ENCODE measurements at places on chromosomes 3 and 15.
A peak's percentile ranks its signal among the peaks of the same experiment; 100 is the strongest.

GRCh38 chr15:81256916-81257315 is 60.2 kb downstream of the IL16 start:
- peak; percentile 80 for DNase-seq

DNA sequence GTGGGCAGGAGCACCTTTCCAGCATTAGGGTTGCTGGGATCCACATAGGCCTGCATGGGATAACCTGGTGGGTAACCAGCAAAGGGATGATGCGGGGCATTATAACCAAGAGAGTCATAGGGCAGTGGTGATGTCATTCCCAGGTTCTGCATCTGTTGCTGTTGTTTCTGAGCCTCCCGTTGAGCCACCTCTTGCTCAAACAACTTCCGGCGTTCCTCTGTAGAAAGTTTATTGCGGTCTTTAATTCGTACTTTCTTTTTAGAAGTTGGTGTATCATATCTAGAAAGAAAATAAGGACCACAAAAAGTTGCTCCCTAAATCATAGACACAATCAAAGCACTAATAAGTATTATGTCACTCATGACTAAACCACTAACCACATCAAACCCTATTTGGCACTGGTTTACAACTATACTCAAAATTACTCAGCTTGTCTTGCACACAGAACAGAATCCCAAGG is 77.8 kb downstream of the NBEAL2 start:
- DNase-seq: no peak

DNA sequence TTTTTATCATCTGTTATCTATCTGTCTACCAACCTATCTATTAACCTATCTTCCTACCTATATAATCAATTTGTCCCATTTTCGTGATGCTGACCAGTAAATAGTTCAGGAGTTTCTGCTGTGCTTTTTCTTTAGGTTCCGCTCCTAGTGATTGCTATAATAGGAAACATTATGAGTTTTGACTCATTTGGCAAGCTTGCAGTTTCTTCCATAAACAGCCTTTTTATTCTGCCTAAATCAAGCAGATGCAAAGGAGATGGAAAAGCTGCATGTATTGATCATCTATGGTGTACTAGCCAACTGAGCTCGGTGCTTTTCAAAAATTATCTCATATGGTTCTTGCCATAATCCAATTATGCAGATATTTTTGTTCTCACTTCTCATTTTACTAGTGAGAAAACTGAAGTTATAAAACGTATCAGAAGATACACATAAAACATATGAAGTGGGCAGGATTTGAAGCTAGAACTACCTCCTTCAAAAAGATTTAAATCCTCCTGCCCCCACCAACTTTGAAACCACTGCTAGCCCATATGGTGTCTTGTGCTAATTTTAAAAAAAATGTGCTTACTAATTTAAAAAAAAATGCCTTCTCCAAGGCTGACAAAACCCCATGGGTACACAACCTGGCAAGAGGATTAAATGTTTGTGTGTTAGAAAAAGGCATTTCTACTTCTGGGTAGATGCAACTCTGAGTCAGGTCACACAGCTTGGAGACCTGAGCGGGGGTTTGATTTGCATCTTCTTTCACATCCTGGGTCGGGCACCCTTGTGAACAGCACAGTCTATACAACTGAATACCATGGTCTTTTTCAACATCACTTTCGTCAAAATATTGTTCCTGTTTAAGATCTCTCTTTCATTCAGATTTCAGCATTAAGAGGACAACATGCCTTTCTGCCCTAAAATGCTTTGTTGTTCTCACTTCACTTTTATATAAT is 267.0 kb downstream of the CHL1 start:
- no peak for DNase-seq

DNA sequence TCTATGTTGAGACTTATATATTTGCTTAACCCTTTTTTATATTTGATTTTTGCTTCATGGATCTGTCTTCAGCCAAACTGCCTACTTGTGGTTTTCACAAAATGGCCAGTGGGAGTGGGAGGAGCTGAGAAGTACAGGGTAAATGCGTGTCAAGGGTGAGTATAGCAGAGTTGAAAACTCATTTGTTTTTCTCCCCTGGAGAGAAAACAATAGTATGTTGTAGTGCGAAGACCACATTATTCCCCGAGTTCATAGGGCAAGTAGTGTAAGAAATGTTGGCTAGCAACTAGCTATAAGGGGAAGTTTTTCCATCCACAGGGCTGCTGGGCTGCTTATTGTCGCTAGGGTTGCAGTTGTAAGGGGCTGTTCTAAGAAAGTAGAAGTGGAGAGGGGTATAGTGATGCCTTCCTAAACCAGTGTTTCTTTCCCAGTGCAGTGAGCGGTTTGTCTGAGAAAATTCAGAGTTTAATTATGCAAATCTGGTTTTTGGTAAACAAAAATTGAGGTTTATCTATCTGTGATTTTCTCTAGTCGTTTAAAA is 153.8 kb upstream of the AZI2 start:
- DNase-seq: no peak

DNA sequence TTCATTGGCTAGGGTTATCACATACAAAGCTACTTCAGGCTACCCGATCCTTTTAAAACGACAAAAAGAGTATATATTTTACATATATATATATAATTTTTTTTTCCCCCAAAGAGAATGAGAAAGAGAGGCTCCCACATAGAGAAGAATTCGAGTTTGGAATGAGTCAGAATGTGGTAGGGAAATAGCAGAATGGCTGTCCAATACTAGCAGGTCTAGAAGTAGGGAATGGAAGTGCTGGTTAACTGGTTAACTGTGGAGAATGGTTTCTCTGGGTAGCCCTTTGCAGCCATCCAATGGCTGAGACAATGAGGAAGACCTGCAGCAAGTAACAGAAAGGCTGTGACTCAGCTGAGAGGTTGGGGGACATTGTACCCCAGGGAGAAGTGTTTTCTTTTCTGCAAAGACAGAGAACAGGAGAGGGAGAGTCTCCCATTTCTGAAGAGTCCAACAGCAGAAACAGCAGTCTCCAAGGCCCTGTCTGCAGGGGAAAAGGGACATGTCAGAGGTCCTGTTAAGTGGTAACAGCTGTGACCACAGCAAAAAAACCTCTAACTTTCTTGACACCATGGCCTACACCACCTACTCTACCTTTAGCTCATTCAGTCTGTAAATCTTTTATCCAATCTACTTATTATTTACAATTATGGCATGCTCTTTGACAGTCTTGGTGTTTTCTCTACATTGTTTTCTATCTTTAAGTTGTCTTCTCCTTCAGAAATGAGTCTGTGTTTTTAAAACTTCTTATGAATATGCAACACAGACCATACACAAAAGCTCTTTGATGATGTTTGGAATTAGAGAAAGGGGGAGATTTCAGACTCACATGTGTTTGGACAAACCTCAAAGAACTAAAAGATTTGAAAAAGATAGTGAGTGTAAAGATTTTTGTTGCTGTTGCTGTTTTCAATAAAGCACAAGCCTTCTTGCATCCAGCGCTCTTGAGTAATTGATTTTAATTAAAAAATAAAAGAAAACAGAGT is 116.1 kb upstream of the SLC7A14 start:
- no peak for DNase-seq

DNA sequence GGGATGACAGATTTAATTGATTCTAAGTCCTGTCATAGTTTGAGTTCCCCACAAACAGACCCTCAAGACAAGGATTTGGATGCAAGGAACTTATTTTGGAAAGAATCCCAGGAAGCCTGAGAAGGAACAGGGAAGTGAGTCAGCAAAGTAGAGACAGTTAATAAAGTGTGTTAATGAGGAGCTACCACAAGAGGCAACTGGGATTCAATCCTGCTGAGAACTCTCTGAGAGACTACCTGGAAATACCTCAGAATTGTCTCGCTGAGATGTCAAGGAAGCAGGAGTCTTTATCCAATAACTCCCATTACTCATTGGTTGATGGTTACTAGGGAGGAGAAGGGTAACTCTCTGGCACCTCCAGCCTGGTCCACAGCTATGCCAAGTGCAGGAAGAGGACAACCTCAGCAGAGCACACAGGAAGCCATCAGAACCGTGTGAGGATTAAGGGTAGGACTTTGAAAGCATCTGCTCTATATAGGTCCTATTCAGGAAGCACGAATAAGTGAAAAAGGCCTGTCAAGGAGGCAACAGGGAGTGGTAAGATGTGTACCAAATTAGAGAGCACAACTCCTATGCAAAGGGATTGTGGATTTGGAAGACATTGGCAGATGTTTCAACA is 311.1 kb upstream of the KCNH8 start:
- DNase-seq: no peak

DNA sequence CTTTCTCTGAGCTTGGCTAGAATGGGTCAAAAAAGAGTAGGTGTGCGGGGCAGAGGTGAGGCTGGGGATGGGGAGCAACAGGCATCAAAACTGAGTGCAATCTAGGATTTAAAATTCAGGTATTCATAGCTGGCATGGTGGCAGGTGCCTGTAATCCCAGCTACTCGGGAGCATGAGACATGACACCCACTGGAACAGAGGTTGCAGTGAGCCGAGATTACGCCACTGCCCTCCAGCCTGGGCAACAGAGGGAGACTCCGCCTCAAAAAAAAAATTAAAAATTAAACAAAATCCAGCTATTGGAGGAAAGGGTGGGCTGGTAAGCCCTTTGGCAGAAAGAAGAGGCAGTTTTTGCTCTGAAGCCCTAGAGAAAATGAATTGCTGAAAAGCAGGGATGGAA is 485.8 kb upstream of the PROK2 start:
- DNase-seq: no peak

GRCh38 chr3:121989943-121990342 is 32.1 kb downstream of the ILDR1 start:
- peak; percentile 32 for DNase-seq

- no peak for DNase-seq
Measured at GRCh38 chr3:114420072-114420471, 126.2 kb downstream of the TIGIT start.

- no peak for DNase-seq
Measured at GRCh38 chr3:41216993-41217392, 17.7 kb downstream of the CTNNB1 start.

DNA sequence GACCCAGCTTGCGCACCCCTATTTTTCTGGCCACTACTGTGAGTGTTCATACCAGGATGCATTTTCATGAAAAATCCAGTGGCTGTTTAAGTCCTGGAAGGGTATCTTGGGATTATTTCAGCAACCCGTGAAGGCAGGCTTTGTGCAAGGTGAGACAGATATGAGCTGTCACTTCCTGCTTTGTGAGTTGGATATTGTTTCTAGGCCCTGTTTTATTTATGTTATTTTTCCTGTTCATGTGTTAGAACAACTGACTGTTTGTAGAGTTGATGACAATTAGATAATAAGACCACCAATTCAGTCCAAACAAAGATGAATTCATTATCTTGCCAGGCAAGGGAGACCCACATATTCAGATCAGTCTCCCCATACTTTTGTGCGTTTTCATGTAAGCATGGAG is 42.5 kb downstream of the ZBTB38 start:
- DNase-seq: no peak

GRCh38 chr3:38029400-38030125 is at the start of gene PLCD1:
PLCD1 (minus strand) TSS chr3:38029642; CDS start chr3:38029539, 103 bp downstream.
- DNase-seq: peak; percentile 65

GRCh38 chr3:138412821-138413551 is 21.4 kb upstream of the ESYT3 start:
- DNase-seq: peak; percentile 28

DNA sequence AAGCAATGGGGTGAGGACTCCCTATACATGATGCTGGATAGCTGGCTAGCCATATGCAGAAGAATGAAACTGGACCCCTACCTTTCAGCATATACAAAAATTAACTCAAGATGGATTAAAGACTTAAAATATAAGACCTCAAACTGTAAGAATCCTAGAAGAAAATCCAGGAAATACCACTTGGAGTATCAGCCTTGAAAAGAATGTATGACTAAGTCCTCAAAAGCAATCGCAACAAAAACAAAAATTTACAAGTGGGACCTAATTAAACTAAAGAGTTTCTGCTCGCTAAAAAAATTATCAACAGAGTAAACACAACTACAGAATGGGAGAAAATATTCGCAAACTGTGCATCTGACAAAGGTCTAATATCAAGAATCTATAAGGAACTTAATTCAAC is 94.3 kb downstream of the XRN1 start:
- DNase-seq: peak; percentile 17

DNA sequence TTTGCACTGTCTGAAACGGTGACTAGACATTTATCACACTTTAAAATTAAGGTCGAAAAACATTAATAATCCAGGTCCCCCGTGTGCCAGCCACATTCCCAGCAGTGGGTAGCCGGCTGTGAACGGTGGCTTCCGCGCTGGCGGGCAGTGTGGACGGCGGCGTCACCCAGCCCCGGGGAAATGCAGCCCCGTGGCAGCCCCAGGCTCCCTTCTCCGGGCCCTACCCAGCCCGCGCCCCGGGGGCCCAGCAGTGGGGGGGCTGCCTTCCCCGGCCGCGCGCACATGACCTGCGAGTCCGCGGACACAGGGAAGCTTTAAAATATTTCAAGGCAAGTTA is 25.3 kb downstream of the GABRA5 start:
- no peak for DNase-seq

DNA sequence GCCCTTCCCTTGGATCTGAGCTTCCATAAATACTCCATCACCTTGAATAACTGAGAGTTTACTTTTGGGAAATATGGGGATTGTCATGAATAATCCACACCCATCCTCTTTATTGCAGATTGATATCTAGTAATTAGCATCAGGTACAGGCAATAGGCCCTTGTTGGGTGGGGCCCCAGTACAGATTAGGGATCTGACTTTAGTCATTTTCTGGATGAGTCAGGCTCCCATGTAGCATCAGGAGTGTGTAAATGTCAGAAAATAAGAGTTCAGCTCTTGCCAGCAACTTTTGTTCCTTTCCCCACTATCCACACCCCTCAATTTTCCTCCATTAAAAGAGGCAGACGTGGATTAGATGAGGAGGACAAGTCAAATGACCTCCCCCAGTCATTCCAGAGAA is 17.7 kb upstream of the SNRK start:
- DNase-seq: no peak

GRCh38 chr3:22506871-22507270 is 696.3 kb upstream of the UBE2E2 start:
- DNase-seq: no peak

GRCh38 chr3:106034313-106034712 is 165.5 kb upstream of the CBLB start:
- DNase-seq: no peak

DNA sequence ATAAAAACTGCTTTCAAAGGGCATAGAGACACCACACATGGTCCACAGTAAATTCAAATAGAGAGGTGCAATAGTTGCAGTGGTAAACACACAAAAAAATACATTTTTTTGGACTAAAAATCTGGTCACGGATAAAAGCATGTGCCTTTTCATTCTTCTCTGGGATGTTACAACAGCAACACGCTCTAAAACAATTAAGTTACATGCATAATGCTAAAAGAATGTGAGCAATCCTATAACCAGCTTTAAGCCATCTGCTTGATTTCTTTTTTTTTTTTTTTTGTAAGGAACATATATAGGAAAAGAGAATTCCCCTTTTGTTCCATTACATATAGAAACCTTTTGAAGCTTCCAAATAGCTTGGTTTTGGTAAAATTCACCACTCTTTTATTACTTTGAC is 20.0 kb downstream of the WNT5A start:
- peak; percentile 78 for DNase-seq
